A673 (cell line): ENCODE measurements at places on chromosomes 2 and 18. TPM values are rescaled to one million over a fixed set of nuclear protein-coding genes. Genes with fewer than 3 reads are reported as not detected.

GRCh38 chr2:236689393-236689700 is 119.7 kb downstream of the ACKR3 start:
- H3K27ac ChIP-seq = no peak overlapping the region
- no peaks in the 10 kb centered on the region for H3K27me3 ChIP-seq
- no peak overlapping the region for H3K4me3 ChIP-seq
- H3K4me1 ChIP-seq = no peaks in the 10 kb centered on the region
- H3K36me3 ChIP-seq = no peaks in the 10 kb centered on the region

The SERPINB4 gene
- total RNA-seq = not detected in 2 replicates

The CNRIP1 gene
- total RNA-seq = 18.4 and 22.2 TPM in 2 replicates

- no peak for DNase-seq
- no peak overlapping the region for H3K27ac ChIP-seq
- no peaks in the 10 kb centered on the region for H3K27me3 ChIP-seq
- H3K4me1 ChIP-seq = no peaks in the 10 kb centered on the region
- no peaks in the 10 kb centered on the region for H3K36me3 ChIP-seq
These were observed 243.1 kb upstream of the TNP1 start for GRCh38 chr2:217102956-217103355.

The PROM2 gene
- total RNA-seq = 1.4 and 1.6 TPM in 2 replicates

The TTR gene
- total RNA-seq = not detected in 2 replicates
